ENCODE measurements at places on chromosomes 16 and 17.

DNA sequence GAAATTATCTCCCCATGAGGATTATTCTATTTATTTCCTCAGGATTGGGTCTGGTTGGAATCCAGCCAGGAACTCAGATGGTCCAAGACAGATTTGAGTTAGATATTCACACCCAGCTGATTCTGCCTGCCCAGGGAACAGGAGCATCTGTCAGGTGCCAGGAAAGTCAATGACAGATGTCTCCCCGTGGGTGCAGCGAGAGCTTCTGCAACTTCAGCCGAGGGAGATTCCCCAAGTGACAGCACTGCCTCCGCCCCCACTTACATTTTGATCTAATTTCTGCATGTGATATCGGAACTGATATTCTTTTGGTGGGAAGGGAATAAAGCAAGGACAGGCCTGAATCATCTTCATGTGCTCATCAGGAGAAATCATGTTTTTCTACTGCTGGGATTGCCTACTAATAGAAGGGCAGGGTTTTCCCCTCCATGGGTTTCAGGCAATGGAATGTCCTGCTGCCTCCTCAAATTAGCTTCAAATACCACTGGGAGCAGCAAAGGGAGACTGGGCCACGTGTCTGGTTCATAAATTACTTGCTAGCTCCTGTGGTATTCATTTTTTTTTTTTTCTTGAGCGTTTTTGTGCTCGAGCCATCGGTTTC lies 15.7 kb upstream of the DHX8 start:
- no peak for DNase-seq

DNA sequence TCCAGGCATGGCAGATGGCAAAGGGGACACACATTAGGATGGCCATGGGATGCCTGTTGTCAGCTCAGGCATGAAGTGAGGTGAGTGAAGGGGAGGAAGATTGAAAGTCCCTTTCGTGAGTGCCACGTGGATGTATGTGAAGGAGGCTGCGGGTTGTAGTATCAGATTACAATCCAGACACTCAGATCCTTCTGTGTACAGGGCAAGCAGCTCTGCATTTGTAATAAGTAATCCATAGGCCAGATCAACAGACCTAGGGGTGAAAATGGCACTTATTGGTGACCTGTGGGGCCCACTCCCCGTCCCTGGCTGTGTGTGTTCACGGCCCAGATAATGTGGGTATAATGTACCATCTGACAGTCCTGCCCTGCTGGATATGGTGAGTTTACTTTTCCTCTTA lies 159.5 kb downstream of the DNAH9 start:
- no peak for DNase-seq

DNA sequence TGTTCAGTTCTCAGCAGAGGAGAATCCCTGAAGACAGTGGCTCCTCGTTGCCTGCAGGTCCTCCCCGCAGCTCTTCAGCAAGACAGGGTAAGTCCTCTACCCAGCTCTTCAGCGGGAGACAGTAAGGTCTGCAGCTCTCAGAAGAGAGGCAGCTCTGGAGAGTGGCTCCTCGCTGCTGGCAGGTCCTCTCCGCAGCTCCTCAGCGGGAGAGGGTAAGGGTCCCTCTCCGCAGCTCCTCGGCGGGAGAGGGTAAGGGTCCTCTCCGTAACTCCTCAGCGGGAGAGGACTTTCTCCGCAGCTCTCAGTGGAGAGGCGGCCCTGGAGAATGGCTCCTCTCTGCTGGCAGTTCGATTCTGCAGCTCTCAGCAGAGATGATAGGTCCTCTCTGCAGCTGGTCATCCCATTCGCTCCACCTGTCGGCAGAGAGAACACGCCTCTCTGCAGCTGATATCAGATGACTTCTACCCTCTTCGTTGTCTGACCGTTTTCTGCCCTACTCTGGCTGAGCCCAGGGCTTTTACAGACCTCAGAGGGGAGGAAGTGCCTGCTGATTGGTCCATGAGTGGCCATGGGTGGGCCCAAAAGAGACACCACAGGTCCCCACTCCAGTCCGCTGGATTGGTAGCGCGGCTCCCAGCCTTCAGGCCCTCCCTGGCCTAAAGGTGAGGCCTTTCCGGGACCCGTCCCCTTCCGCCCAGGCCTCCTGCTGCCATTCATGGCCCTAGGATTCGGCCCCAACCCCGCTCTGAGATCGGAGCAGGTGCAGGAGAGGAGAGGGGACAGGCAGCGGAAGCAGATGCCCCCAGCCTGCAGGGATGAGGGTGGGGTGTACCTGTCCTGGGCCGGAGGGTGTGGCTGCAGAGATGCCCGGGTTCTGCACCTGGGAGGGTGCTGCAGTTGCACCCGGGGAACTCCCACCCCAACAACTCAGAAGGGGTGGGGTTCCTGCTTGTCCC lies 11.9 kb upstream of the SHCBP1 start:
- DNase-seq: no peak

- peak; percentile 35 for DNase-seq
Observed at GRCh38 chr17:76753061-76753961, 15.4 kb downstream of the MFSD11 start.

DNA sequence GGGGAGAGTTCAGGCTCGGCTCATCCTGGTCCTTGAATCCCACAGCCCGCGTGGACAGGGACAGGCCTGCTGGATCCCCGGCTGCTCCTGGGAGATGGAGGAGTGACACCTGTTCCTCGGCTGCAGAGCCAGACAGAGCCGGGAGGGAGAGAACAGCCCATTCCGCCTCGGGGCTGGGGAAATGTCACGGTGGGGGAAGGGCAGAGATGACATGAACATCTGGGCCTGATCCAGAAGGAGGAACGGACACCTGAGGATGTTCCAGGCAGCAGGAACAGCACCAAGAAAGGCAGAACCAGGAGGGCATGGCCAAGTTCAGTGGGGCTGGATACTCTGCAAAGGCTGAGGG lies 2.1 kb downstream of the ZNF764 start:
- DNase-seq: no peak

DNA sequence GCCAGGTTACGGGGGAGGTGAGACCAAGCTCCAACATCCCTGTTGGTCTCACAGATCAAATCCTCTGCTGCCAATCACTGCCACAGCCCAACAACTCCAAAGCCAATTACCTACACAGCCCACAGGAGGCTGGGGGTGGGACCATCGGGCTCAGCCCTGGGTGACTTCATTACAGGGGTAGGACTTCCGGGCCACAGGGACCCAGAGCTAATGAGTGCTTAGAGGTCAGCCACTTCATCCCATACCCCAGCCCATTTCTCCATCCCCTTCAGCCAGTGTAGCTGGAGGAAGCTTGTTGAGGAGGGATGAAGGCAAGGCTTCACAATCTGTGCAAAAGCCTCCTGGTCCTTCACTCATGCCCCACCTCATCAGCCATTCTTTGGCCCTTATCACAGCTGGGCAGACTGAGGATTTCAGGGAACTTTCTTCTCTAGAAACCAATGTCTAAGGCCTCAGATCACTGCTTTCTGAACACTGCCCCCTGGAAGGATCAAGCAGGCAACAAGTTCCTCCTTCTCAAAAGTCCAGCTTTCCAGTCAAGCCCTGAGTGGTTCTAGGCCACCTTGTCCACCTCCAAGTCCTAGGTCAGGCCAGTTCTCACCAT lies 5.8 kb downstream of the FOXN1 start:
- DNase-seq: no peak

DNA sequence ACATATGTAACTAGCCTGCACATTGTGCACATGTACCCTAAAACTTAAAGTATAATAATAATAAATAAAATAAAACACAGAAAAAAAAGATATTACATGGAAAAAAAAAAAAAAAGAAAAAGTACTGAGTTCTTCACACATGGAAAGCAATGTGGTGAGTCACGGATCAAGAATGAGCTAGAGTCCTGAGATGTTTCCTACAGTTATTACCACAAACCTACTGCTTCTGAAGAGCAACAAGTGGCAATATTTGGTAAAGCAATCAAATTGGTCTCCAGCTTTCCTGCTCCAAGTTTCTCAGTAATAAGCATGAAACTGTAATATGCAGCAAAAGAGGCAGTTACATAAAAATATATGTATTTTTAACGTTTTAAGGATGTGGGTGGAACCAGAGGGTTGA lies 223.3 kb upstream of the SALL1 start:
- no peak for DNase-seq

- peak; percentile 33 for DNase-seq
Observed at GRCh38 chr17:43217614-43218087, 6.0 kb downstream of the TMEM106A start.

DNA sequence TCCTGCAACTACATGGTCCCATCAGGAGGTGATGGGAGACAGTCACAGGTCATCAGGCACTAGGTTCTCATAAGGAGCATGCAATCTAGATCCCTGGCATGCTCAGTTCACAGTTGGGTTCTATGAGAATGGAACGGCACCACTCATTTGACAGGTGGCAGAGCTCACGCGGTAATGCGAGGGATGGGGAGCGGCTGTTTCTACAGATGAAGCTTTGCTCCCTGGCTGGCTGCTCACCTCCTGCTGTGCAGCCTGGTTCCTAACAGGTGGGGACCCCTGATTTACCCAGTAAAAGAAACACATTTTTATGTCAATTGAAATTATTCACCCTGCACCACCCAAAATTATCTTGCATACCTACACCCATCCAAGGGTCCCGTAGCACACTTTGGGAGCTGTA lies 42.7 kb upstream of the ZNHIT3 start:
- no peak for DNase-seq

- DNase-seq: peak; percentile 85
Observed at GRCh38 chr17:8997994-8998628, 23.2 kb upstream of the NTN1 start.

DNA sequence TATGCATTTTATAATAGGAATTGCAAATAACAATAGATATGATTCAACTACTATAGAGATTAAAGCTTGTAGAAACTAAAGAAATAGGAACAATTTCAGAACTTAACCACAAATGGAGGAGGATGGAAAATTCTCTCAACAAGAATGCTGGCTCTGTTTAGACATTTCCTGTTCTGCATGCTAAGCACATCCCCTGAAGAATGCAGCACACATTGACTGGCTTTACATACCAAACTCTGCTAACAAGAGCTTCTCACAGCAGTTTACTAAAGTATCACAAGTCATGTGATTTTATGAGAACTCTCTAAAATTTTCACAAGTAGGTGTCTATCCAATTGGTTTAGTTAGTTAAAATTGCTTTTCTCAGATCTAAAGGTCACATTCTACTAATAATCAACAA lies 85.2 kb downstream of the SPAG9 start:
- no peak for DNase-seq

DNA sequence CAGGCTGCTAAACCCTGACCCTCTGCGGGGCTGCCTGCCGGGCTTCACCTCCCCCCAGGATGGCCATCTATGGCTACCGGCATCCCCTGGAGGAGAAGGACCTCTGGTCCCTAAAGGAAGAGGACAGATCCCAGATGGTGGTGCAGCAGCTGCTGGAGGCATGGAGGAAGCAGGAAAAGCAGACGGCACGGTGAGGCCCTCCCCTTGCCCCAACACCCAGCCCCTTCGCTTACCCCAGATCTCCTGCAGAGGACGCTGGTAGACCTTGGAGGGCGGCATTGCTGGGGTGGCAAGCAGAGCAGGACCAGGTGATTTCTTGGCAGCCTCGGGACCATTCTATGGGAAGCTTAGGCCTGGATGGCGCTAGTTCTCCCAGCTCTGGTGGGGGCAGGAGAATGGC lies 24.5 kb downstream of the ABCC3 start:
- no peak for DNase-seq

DNA sequence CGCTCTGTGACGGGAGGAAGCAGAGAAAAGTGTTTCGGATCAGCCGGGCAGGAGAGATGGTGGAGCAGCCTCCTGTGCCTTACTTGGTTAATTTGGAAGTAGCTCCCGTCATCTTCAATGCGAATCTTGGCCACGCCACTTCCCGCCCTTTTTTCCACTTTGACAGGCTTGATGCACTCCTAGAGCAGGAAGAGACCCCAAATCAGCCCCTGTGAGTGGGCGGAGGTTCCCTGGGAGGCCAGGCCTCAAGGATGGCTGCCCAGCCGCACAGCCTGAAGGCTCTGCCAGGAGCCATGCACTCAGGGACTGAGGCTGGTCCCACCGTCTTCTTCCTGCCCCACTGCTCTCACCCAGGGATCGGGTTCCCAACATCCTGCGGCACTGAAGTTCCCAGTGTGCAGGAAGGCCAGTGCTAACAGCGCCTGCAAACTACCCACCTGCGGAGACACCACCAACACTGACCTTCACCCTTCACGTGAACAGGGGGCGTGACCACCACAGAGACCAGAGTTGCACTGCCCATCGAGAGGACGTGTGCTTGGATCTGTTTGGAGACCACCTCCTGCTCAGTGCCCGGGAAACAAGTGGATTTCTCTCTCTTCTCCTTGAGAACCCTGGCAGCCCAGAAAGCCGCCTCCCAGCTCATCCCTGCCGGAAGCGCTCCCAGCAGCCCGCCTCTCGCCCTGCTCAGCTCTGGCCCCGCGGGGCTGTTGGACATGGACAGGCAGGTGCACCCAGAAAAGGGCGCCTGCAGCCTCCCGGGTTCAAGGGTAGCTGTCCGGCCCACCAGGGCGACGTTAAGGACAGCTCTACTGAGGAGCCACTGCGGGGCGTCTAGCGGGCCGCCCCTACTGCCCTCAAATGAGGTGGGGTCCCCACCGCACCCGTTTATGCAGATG lies 988 bp downstream of the CIAO3 start:
- no peak for DNase-seq

GRCh38 chr16:64830653-64831052 lies 291.2 kb downstream of the CDH11 start:
- DNase-seq: no peak

GRCh38 chr16:76797457-76797856 lies 393.5 kb upstream of the MON1B start:
- no peak for DNase-seq

- DNase-seq: peak; percentile 42
Observed at GRCh38 chr17:30093463-30094147, 23.0 kb upstream of the NSRP1 start.

GRCh38 chr17:17849147-17849820 lies 12.5 kb upstream of the SREBF1 start:
- DNase-seq: peak; percentile 90

- DNase-seq: no peak
Observed at GRCh38 chr16:14097182-14097959, 26.3 kb downstream of the MRTFB start.

- no peak for DNase-seq
Observed at GRCh38 chr17:83074486-83075223, 4.8 kb upstream of the METRNL start.

- no peak for DNase-seq
Observed at GRCh38 chr16:52546291-52547003, 496 bp downstream of the TOX3 start.

GRCh38 chr16:84992717-84993075 lies 18.6 kb downstream of the ZDHHC7 start:
- no peak for DNase-seq

GRCh38 chr16:87324411-87325275 lies 7.5 kb upstream of the C16orf95 start:
- peak; percentile 58 for DNase-seq

All from CD4-positive, alpha-beta T cell treated with Interleukin-6 for 4 hours (primary cell).